DMS 273 treated with DMSO at 0.1 percent for 48 hours (cell line): ENCODE measurements at places on chromosomes 6 and 20.
A peak's percentile ranks its signal among the peaks of the same experiment; 100 is the strongest.

DNA sequence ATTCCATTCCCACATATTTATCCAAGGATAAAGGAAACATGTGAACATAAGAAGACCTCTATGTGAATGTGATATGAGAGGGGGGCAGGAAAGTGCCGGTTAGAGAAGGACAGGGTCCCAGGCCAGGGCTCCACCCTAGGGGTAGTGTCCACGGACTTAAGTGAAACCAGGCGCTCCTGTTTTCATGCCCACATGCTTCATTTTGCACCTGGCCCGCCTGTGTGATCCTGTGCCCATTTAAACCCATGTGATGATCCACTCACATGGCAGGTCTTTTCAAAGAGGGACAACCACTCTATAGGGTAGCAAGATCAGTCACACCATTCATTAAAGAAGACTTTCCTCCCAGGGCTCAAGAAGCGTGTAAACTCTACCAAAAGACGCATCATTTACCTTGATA, 865.3 kb upstream of the GJE1 start:
- DNase-seq, result no peak

GRCh38 chr6:90480666-90481065, 106.2 kb downstream of the MAP3K7 start:
- DNase-seq, result no peak

DNA sequence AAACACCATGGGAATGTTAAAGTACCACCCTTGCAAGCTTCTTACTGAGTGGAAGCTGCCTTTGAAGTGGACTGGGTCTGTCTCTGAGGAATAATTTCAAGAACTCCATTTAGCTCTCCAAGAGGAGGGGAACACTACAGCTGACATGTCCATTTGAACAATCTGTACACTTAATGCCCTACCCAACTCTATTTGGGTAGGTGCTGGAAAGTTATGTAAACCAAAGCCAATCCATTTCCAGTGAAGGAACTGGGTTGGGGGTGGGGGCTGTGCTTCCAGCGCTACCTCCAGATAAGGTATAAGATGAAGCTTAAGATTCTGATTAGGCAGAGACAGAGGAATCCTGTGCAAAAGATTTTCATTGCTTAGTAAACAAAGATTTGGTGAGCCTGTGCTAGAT, 122.0 kb downstream of the TCP11 start:
- no peak for DNase-seq

- peak; percentile 25 for DNase-seq
These were observed 89.7 kb downstream of the MDGA1 start for GRCh38 chr6:37607944-37608343.

GRCh38 chr20:41406896-41407444, 40.4 kb upstream of the EMILIN3 start:
- DNase-seq, result no peak

- DNase-seq, result no peak
These were observed 7.1 kb upstream of the AP5S1 start for GRCh38 chr20:3812975-3813847.
